ENCODE measurements at places on chromosomes 1 and 21. TPM values are rescaled to one million over a fixed set of nuclear protein-coding genes. Genes with fewer than 3 reads are reported as not detected.
A peak's percentile ranks its signal among the peaks of the same experiment; 100 is the strongest.

GRCh38 chr1:91582431-91582921 is 81.8 kb downstream of the CDC7 start:
- DNase-seq = peak; percentile 90
- H3K27me3 ChIP-seq = no peaks in the 10 kb centered on the region
- no peaks in the 10 kb centered on the region for H3K36me3 ChIP-seq
- H3K4me3 ChIP-seq = no peak overlapping the region

GRCh38 chr1:86516335-86516734 is 30.5 kb upstream of the CLCA4 start:
- H3K27ac ChIP-seq = no peak overlapping the region
- no peak for DNase-seq
- H3K4me1 ChIP-seq = no peaks in the 10 kb centered on the region
- H3K36me3 ChIP-seq = no peaks in the 10 kb centered on the region
- H3K4me3 ChIP-seq = no peak overlapping the region
- no peaks in the 10 kb centered on the region for H3K27me3 ChIP-seq

DNA sequence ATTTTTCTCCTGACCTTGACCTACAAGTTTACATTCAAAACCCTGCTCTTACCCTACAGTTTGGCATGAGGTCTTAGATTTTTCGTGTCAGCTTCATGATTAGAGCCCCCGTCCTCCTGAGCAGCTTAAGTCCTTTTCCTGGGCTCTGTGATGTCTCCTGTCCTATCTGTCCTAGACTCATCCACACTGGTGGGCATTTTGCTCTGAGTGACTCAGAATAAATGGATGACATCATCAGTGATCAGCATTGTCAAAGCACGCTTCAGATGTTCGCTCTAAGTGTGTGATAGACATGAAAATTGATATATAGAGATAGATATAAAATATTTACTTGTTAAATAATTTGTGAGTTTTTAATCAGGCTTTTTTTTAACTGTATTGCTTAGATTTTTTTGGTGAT is 21.8 kb downstream of the RGS13 start:
- no peak overlapping the region for H3K4me3 ChIP-seq
- DNase-seq = no peak
- no peaks in the 10 kb centered on the region for H3K27me3 ChIP-seq
- no peaks in the 10 kb centered on the region for H3K36me3 ChIP-seq
- H3K27ac ChIP-seq = no peak overlapping the region
- H3K4me1 ChIP-seq = no peaks in the 10 kb centered on the region

DNA sequence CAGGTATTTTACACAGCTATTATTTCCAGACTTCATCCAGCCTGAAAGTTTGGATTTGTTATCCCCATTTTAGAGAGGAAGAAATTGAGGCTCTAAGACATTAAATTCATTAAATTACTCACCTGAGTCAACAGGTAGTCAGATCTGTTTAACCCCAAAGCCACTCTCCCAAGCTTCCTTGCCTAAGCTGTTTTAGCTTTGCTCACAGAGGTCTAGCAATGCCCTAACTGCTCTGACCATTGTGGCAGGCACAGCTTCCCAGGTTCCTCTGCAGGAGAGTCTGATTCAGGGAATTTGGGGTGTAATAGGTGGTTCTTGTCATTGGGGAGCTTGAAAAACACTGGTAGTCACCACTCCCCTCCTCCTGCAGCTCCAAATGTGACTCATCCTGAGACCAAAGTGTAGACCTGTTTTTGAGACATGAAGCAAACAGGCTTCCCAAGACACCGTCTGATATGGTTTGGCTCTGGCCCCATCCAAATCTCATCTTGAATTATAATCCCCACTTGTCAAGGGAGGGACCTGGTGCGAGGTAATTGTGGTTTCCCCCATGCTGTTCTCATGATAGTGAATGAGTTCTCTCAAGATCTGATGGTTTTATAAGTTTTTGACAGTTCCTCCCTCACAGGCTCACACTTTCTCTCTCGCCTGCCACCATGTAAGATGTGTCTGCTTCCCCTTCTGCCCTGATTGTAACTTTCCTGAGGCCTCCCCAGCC is 142.8 kb upstream of the DNAH14 start:
- no peaks in the 10 kb centered on the region for H3K27me3 ChIP-seq
- H3K36me3 ChIP-seq = no peaks in the 10 kb centered on the region
- peak; percentile 85 for DNase-seq
- H3K4me3 ChIP-seq = no peak overlapping the region

GBP6 gene
- total RNA-seq = not detected

DNA sequence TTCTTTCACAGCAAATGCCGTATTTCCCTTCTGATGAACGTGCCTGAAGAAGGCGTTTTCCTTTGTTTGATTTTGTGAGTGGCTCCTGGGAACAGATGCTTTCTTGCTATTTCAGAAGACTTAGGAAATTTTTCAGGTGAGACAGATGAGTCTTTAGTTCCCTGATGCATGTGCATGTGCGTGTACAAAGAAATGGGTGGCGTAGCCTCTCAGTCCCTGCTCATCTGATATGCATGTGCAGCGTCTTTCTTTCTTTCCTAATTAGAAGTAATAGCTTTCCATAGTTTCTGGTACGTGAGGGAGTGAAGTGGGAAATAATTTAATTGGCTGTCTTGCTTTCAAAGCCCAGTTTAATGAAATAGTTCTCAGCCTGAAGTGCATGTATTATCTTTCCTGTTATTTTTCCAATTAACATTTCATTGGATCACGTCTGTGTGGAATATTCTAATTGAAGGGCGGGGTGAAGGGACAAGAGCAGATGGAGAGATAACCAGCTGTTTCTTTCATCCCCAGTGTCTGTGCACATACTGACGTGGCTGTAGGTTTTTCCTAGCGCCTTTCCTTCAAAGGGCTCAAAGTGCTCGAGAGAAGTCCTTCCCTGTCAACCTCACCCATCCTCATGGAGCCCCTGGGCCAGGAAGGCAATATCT is 104.3 kb downstream of the FAM78B start:
- DNase-seq = no peak
- H3K4me3 ChIP-seq = no peak overlapping the region
- H3K36me3 ChIP-seq = no peaks in the 10 kb centered on the region
- no peaks in the 10 kb centered on the region for H3K27me3 ChIP-seq

- peaks cover 35% of the 10 kb centered on the region for H3K4me1 ChIP-seq
- H3K27me3 ChIP-seq = no peaks in the 10 kb centered on the region
- H3K36me3 ChIP-seq = no peaks in the 10 kb centered on the region
- no peak overlapping the region for H3K27ac ChIP-seq
- H3K4me3 ChIP-seq = no peak overlapping the region
- no peak for DNase-seq
These were observed 6.2 kb upstream of the PFKL start for GRCh38 chr21:44293551-44294231.

TMOD4 gene
- not detected for total RNA-seq

CRP gene
- total RNA-seq = not detected

DNA sequence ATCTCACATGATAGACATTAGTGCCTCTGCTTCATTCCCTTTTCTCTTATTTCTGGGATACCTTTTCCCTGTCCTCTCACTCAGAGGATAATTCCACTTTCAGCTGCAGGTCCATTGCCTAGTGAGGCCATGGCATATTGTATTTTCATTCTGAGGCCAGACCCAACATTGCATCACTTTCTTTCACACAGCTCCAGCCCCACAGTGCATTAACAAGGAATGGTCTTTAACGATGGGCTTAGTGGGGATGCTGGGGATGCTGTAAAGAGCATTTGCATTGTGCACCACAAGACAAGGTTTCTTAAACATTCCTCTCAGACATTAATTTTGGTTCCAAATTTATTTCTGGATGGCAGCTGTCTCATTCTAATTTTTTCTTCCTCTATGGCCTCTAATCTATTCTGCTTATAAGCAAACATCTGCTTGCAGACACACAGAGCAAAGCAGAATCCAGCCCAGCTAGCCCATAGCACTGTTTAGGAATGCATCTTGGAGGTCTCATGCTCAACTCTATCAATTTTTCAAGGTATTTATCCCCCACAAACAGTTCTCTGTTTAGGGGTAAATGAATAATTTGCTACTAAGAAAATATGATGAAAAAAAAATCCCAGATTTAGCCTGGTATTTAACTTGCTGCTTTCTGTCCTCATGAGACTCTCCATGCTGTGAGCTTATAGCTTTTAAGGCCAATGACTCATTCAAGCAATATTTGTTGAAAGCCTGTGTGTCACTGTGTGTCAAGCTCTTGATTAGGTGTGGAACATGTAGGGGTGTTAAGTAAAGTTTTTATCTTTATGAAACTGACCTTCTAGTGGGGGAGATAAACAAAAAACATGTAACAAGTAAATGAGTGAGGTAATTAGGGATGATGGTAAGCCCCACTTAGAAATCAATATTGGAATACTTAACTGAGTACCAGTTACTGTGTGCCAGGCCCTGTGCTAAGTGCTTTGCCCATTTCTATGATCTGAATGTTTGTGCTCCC is 44.5 kb upstream of the CCDC190 start:
- H3K4me1 ChIP-seq = no peaks in the 10 kb centered on the region
- H3K27me3 ChIP-seq = no peaks in the 10 kb centered on the region
- H3K4me3 ChIP-seq = no peak overlapping the region
- no peaks in the 10 kb centered on the region for H3K36me3 ChIP-seq

DNA sequence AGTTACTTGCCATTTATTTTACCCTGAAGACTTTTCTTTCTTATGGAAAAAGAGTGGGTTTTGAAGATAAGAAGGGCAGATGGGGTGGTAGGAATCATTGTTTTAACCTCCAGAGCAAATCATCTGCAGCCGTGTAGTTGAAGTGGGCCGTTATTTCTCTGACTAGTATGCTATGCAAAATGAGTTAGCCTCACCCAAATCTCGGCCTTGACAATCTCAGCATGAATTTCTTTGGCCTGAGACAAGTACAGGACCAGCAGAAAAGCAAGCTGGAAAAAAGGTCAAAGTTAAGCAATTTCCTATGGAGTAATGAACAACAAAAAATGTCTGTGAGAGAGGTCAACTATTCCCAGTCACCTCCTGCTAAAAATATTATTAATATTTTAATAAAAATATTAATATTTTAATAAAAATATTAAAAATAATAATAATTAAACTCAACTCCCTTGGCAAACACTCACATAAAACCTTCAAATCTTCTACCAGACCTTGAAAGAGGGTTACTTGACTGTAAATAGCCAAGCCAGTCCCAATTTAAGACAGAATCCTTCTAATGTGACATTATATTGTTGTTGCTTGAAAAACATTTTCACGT is 6.8 kb upstream of the TEKT2 start:
- peak; percentile 34 for DNase-seq
- no peaks in the 10 kb centered on the region for H3K4me1 ChIP-seq
- H3K27ac ChIP-seq = no peak overlapping the region
- H3K36me3 ChIP-seq = no peaks in the 10 kb centered on the region
- no peaks in the 10 kb centered on the region for H3K27me3 ChIP-seq

EPHA8 gene
- not detected for total RNA-seq

TAS1R3 gene
- total RNA-seq = 0.32 TPM

- peaks cover 21% of the 10 kb centered on the region for H3K4me1 ChIP-seq
- no peak overlapping the region for H3K4me3 ChIP-seq
- no peak overlapping the region for H3K27ac ChIP-seq
- H3K27me3 ChIP-seq = no peaks in the 10 kb centered on the region
These were observed 423.9 kb upstream of the USP24 start for GRCh38 chr1:55639051-55639450.

- H3K27ac ChIP-seq = no peak overlapping the region
- H3K4me1 ChIP-seq = no peaks in the 10 kb centered on the region
- H3K4me3 ChIP-seq = no peak overlapping the region
- no peak for DNase-seq
These were observed 166.7 kb downstream of the CLIC6 start for GRCh38 chr21:34835526-34835925.

DNA sequence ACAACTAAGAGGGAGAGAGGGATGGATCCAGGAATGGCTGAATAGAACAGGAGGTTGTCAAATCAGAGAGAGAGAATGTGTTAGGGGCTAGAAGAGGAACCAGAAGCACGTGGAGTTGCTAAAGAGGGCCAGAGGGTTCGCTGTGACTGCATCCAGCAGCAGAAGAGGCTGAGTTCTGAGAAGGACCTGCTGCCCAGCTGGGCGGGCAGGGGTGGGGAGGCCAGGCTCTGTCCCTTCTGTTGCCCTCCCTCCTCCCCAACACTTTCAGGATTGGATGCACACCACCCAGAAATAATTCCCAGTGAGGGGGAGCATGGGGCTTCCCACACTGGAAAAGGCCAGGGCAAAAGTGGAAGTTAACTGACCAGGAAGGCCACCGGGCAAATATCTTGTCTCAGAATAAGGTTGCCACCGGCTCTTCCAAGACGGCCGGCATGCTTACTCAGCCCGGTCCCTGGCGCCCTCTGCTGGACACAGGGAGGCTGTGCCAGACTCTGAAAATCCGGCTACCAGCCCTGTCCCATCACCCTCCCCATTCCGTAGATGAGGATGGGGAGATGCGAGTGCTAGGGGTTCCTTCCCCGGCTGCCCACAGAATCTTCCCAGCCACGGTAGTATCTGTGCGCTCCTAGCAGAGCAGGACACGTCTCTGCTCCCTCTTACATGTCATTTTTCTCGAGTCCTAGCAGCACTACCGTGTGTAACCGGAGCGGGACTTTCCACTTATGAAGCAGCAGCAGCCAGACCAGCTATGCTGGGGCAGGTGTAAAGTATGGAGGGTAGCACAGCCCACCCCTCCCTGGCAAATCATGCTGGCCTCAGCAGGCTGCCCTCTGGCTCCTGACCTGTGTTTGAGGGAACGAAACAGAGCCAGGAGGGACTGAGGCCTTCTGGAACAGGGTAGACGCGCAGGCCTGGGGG is 46.8 kb upstream of the A3GALT2 start:
- H3K36me3 ChIP-seq = peaks cover 47% of the 10 kb centered on the region
- no peak for DNase-seq
- no peak overlapping the region for H3K4me3 ChIP-seq
- peaks cover 60% of the 10 kb centered on the region for H3K4me1 ChIP-seq
- H3K27ac ChIP-seq = peak overlapping the region; percentile 79

- H3K4me3 ChIP-seq = peak overlapping the region; percentile 87
- H3K36me3 ChIP-seq = no peaks in the 10 kb centered on the region
- H3K27ac ChIP-seq = peak overlapping the region; percentile 81
- DNase-seq = no peak
- H3K27me3 ChIP-seq = no peaks in the 10 kb centered on the region
- H3K4me1 ChIP-seq = peaks cover 10% of the 10 kb centered on the region
These were observed 62.4 kb downstream of the CD247 start for GRCh38 chr1:167455786-167456446.

GRCh38 chr1:211068976-211069375 is 65.0 kb downstream of the KCNH1 start:
- no peaks in the 10 kb centered on the region for H3K27me3 ChIP-seq
- peak; percentile 47 for DNase-seq
- no peak overlapping the region for H3K4me3 ChIP-seq
- no peaks in the 10 kb centered on the region for H3K36me3 ChIP-seq

- no peaks in the 10 kb centered on the region for H3K27me3 ChIP-seq
- no peak for DNase-seq
- H3K4me3 ChIP-seq = no peak overlapping the region
- H3K4me1 ChIP-seq = peaks cover 30% of the 10 kb centered on the region
- H3K36me3 ChIP-seq = peaks cover 11% of the 10 kb centered on the region
- no peak overlapping the region for H3K27ac ChIP-seq
These were observed 68.5 kb upstream of the SDC3 start for GRCh38 chr1:30977105-30977504.

CD53 gene
- 18.1 TPM for total RNA-seq

CLDN19 gene
- total RNA-seq = 0.99 TPM

UBE2U gene
- not detected for total RNA-seq

All from esophagus muscularis mucosa (tissue), 4 donors.